MG63 (cell line): ENCODE measurements at places on chromosomes 12 and 14. TPM values are rescaled to one million over a fixed set of nuclear protein-coding genes. Genes with fewer than 3 reads are reported as not detected.

MGST1 gene
- 99.0 and 196 TPM in 2 replicates for total RNA-seq

TEX52 gene
- total RNA-seq: not detected in 2 replicates

TMEM52B gene
- not detected in 2 replicates for total RNA-seq

PRH2 gene
- not detected in 2 replicates for total RNA-seq

GRCh38 chr12:4169531-4169930, 104.0 kb upstream of the CCND2 start:
- no peak for DNase-seq

DNA sequence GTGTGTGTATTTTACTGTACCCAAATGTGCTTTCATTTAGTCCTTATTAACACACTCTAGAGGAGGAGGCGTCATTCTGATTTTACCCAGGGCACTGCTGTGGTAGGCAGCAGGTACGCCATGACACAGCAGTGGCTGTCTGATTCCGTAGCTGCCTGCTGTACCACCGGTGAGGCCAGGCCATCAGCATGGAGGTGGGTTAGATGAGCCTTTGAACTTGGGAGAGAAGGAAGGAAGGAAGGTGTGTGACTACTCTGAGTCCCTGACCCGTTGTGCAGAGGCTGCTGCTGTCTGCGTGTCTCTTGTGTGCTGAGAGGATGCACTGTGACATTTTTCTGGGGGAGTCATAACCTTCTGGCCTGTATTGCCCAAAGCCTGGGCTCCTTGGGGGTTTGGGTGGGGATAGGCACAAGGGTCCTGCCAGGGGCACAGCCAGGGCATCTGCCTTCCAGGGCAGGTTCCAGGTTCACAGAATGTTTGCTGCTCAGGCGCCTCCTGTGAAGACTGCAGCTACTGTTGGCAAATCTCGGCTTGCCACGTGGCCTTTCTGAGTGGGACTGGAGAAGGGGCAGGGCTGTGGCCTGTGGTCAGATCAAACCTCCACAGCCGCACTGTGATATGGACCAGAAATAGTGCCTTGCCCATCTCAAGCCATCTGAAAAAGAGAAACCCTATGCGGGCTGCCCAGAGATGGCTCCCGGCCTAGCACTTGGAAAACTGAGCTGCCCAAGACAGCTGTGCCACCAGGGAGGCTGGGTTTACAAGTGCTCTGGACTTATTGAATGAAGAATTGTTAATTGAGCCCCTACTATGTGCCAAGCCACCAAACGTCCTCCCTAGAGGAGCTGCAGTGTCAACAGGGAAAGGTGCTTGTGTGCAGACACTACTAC, 47.1 kb downstream of the MLXIP start:
- no peak for DNase-seq

DNA sequence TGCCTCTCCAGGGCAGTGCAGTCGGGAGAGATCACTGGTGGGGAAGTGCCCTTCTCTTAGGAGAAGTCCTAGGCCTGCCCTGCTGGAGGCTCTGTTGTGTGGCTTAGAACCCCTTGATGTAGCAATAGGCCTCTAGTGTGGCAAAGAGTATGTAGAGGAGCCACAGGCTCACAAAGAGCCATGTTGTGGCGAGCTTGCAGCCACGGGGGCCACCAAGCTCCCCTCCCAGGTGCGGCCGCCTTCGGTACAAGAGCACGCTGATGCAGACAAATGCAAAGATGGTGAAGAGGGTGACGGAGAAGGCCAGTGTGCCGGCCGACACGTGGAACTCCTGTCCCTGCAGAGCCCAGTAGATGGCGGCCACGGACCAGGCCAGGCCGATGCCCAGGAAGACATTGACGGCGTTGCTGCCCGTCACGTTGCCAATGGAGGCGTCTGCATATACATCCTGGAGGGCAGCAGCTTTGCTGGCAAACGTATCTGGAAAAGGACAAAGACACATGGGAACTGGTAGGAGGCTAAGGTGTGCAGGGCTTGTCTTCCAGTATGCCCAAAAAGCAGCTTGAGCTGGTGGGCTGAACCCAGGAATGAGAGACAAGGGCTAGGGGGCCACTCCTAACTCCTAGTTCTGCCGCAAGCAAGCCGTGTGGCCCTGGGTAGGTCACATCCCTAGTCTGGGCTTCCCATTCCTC, 142.8 kb downstream of the SLC8A3 start:
- peak; percentile 32 for DNase-seq

DNA sequence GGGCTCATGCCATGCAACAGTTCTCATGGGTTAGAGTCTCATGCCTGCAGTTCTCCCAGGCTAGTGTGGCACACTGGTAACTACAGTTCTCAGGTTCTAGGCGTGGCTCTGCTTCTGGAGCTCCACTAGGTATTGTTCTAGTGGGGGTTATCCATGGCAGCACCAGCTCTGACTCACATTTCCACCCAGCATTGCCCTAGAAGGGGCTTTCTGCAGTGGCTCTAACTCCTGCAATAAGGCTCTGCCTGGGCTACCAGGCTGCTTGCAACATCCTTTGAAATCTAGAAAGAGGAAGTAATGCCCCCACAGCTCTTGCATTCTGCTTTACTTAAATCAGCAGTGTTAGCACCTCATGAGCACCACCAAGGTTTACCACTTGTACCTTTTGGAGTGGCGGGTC, 220.3 kb upstream of the ARID2 start:
- DNase-seq: no peak

DNA sequence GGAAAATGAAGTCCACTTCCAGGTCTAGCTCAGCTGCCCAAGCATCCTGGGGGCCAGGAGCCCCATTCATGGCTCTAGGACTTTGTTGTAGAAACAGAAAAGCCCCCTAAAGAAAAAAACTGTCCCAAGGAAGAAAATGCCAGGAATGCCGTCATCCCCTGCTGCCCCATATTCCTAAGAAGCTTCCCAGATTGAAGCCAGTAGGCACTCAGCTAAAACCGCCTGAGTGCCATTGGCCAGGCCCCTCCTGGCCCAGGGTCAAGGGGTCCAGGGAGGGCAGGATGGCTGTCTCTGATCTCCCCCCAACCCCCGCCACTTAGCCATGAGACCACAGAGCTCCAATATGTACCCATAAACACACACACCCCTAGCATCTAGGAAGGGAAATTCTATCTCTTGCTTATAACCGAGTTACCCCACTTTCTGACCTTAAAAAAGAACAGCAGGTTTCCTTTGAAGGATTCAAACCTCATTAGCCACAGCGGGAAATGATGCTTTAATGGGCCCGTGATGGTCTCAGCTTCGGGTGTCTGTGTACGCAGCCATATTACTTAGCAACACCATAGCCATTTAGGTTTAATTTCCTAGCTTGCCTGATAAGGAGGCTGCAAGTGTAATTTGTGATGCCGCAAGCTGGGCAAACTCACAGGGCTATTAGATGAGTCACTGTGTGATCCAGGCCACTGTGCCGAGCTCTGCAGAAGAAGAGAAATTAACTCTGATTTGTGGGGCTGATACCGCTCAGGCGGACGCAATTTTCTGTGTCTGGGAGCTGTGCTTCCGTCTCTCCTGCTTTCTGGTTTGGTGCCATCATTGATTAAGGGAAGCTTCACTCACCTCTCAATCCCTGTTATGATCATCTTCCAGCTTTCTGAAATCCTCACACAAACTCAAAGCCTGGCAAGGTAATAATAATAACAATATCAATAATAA, 84.2 kb downstream of the GCH1 start:
- DNase-seq: peak; percentile 67

DNA sequence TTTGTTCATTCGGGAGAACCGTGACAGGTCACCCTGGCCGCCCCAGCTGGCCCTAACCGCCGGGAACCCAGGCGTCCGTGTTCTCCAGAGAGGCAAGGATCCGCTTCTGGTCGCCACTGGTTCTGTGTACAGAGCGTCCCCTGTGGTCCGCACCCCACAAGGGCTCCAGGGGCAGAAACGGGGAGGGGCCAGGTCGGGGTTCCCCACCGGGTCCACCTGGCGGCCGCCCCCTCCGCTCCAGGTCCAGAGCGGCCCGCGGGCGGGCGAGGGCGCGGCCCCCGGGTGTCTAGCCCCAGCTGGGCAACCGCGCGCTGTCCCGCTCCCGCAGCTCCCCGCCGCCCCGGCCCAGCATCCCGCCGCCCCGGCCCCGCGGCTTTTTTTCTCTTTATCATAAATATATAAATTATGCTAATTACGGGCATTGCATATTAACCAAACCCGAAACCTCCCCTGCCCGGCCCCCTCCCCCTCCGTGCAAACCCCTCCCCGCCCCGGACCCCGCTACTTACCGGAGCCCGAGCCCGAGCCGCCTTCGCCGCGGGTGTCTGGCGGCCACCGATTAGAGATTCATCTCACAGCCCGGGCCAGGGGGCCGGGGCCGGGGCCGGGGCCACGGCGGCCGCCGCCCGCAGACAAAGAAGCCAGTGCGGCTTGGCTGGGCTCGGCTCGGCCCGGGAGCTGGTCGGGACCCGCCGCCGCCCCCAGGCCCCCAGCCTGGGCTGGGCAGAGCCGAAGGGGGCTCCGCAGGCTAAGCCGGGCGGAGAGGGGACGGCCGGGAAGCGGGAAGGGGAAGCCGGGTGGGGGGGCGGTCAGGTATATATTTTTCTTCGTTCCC, 512 bp downstream of the POU6F1 start:
- DNase-seq: peak; percentile 61

- no peak for DNase-seq
These were observed 60.8 kb downstream of the SAMD4A start for GRCh38 chr14:54627540-54628363.

GRCh38 chr12:128637642-128638606, 185.8 kb downstream of the SLC15A4 start:
- DNase-seq: no peak

DNA sequence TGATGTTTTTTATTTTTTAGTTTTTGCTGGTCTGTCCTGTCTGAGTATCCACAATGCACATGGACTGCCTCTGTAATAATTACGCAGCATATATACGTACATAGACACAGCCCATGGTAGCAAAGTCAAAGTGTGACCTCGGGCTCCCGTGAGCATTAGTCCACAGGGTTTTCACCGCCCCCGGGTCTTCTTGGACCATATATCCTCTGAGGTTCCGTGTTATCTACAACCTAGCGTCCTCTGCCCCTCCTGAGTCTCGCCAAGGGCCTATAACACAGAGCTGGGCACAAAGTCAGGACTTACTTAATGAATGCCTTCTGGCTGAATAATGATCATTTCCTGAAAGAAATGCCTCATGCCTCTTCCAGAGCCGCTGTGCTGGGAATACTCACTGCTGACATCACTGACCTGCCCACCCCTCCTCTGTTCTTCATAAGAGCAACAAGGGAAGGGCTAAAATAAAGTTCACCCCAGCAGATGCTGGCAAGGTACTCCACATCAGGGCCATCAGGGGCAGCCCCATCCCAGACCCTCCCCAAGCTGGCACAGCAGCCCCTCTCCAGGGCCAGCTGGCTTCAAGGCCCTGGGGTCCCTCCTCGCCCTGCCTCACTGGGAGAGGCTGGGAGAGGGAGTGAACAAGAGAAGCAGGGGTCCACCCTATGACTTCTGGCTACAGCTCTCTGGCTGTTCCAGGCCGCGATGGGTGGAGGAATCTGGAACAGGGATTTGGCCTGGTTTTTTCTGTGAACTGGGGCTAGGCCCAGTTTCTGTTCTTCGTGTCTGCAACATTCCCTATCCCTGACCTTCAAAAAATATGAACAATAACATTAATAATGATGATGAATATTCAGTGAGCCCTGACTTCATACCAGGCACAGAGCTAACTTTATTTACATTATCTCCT, 7.9 kb downstream of the HDAC7 start:
- peak; percentile 58 for DNase-seq

DNA sequence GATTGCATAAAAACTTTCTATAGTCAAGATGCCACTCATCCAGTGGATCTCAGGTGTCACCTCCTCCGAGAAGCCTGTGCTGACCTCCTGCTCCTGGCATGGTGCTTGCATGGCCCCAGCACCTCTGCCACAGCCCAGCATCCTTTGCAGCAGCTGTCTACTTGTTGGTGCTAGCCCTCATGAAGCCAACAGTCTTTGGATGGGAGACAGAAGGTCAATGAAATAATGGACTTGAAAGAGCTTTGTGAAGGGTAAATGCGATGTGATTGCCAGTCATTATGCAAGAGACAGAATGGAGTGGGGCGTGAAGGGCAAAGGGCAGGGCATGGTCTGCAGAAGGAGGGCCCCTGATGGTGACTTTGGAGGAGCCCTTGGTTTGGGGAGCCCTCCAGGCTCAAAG, 63.0 kb upstream of the CLMN start:
- DNase-seq: no peak

GRCh38 chr14:76531821-76532318, 155.9 kb downstream of the ESRRB start:
- DNase-seq: no peak
